ENCODE measurements at places on chromosomes 4 and X.
A peak's percentile ranks its signal among the peaks of the same experiment; 100 is the strongest.

GRCh38 chrX:17025621-17026302, 79.3 kb downstream of the REPS2 start:
- no peak for DNase-seq

DNA sequence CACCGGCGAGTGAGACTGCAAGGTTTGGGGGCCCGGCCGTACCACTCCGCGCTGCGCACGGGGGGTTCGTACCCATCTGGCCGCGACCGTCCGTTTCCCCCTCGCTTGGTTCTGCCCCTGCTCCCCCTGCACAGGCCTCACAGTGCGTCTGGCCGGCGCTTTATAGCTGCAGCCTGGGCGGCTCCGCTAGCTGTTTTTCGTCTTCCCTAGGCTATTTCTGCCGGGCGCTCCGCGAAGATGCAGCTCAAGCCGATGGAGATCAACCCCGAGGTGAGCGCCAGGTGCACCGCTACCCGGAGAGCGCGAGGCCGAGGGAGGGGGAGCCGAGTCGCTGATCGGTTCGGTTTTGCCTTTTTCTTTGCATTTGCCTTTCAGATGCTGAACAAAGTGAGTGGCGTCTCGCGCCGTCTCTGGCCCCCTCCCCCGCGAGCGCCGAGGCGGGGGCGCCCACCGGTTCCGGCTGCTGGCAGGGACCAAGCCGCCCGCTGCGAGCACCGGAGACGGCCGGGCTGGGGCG, at the start of gene UCHL1:
Gene UCHL1 (plus strand): TSS at position 189 of the 517 bp plus-strand sequence. CDS start 49 bp downstream, at position 238.
- DNase-seq: peak; percentile 84

DNA sequence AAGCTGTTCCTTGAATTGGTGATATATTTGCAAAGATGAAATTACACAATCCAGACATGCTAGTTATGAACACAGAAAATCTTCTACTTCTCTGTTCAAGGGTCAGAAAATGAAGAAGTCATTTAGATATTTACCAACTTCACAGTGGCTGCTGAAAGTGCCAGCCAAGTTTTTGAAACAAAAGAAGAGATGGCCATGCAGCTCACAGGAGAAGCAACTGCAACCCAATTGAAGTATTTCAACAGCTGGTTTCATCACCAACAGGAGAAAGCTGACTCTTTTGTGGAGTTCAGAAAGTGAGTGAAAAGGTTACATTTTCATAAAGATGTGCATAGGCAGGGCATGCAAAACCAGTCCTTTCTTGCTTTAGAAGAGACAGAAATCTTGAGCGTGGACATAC, 70.1 kb upstream of the LSM6 start:
- DNase-seq: no peak

DNA sequence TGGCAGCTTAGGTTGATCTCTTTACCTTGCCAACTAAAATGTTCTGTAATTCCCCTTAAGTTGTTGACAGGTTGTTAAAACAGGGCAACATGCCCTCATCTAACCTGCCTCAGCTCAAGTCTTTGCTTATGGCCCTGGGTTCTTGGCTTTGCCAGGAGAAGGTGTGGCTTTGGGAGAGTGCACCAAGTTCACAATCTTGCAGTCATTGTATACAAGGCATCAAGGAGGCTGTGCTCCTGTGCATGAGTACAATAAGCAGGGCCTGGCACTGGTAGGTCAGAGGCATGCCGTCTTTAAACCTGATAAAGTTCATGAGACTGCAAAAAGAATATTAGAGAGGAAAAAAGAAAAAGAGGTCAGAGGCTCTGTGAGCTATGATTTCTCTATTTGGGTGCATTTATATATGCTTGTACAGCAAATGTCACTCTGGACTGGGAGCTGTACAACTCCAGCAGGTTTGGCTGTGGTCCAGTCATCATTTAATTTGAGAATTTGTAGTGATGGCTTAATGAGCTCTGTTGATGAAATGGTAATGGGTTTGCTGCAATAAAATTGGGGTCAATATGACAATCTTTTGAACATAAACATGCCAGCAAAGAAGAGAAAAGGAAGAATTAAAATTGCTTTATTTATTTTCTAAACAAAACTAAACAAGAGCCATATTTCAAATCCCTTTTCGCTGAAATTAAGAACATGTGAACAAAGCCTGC, 30.3 kb downstream of the AREG start:
- DNase-seq: no peak

GRCh38 chr4:2252530-2253091, 9.3 kb downstream of the MXD4 start:
- DNase-seq: no peak

GRCh38 chrX:13371186-13371585, 51.3 kb upstream of the ATXN3L start:
- no peak for DNase-seq

- DNase-seq: no peak
These were observed 404.0 kb downstream of the PPARGC1A start for GRCh38 chr4:23485801-23486200.

All from kidney tubule cell (primary cell).